ENCODE measurements at places on chromosomes 12 and 14. TPM values are rescaled to one million over a fixed set of nuclear protein-coding genes. Genes with fewer than 3 reads are reported as not detected.

Gene VPS33A
- total RNA-seq: 18.3 TPM

Gene MFAP5
- 37.3 TPM for total RNA-seq

Gene SLC10A1
- total RNA-seq: not detected

Gene WNT1
- not detected for total RNA-seq
